ENCODE measurements at places on chromosomes 5 and 9.
A peak's percentile ranks its signal among the peaks of the same experiment; 100 is the strongest.

DNA sequence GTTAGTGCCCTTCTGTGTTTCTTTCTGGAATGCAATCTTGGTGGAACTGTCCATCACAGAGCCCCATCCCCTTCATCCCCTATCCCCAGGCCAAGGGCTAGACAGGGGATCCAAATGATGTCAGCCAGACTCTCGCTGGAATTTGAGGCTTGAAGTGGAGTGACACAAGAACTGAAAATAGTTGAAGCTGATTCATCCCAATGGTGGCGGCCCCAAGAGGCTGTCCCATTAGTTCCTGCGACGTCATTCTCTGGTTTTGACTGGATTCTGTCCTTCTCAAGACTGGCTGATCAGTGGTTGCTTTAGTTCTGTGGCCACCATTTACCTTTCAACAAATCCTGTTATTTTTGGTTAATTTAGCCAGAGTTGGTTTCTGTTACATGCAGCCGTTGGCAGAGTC is 59.9 kb downstream of the SUB1 start:
- DNase-seq = no peak

DNA sequence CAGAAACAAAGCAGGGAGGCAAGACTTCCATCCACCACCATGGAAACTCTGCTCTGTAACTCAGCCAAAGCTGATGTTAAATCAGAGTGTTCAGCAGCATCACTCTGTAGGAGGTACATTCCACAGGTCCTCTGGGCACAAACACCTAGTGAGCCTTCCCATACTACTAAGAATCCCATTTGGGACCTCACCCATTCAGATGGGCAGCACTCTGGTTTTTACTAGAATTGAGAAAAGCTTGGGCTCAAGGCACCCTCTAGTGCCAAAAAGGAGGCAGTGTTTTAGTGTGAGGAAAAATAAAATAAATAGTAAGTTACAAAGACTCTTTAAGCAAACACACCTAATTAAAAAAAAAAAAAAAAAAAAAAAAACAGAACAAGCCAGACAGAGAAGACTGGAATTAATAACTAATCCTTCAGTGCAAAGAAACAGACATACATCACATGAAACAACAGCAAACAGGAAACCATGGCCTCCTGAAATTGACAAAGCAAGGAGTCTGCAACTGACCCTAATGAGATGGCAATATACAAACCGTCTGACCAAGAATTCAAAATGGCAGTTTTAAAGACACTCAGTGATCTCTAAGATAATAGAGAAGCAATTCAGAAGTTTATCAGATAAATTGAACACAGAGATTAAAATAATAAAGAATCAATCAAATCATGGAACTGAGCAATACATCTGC is 159.5 kb downstream of the GNA14 start:
- DNase-seq = no peak

GRCh38 chr5:109483395-109483971 is 73.7 kb upstream of the PJA2 start:
- no peak for DNase-seq

- no peak for DNase-seq
These were observed 58.6 kb upstream of the GARNL3 start for GRCh38 chr9:127205952-127206351.

- peak; percentile 65 for DNase-seq
These were observed 41.9 kb upstream of the AGXT2 start for GRCh38 chr5:35089334-35090314.

- DNase-seq = no peak
These were observed 593 bp downstream of the STPG3 start for GRCh38 chr9:137251490-137252268.

GRCh38 chr5:170619869-170620268 is 116.0 kb downstream of the KCNIP1 start:
- DNase-seq = no peak

Data from NCI-H526 treated with DMSO at 0.1 percent for 48 hours (cell line).